ENCODE measurements at places on chromosomes 2 and 18.

GRCh38 chr18:72107647-72108383 lies 436.3 kb downstream of the CBLN2 start:
- DNase-seq, result no peak

DNA sequence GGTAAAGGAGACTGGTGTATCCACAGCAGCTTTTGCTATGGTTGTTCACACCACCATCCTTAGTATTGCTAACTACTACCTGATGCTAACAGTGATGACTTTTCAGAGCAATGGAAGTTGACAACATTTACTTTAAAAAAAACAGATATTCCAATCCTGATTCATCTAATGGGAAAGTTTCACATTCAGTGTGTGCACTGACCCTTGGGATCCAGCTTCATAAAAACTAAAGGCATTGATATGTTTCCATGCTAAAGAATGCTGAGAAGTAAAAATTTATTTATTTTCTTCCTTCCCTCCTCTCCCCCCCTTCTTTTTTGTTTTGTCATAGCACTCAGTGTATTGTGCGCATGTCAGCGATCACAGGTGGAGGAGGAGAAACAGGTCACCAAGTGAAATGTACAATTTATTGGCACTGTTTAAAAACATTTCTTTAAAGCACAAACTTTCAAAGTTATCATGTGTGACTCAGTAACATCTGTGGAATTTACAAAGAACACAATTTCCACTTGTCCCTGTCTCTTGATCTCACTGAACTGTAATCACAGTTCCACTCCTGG lies 229.9 kb downstream of the ALK start:
- no peak for DNase-seq

DNA sequence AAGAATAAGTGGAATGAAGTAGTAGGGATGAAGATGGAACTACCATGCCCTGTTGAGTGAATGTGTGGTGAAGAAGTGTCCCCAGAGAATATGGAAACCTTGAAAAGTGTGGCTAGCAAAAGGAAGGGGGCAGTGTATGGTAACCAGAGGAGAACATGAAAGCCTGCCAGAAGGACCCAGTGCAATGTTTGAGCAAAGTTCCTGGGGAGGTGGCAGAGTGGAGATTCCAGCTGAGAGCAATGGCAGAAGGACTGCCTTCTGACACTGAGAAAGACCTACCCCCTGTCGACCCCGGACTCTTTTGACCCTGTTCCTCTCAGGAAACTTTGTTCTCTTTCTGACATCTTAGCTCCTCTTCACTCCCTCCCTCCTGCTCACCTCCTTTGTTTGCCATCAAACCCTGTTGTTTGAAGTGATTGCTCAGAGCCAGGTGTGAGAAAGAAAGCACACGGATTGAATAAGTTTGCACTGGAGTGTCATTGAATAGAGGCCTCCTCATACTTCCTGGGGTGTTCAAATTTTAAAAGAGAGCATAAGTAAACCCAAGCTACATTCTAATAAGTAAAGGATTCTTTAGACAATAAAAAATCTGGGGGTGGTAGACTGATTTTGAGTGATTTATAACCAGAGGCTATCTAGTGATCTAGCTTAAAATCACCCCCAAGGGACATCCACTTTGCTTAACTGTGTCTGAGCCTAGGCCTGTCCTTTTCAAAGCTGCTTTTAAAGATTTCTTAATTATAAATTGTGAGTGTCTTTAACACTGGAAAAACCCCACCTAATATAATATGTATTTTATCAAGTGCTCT lies 57.1 kb downstream of the TRIB2 start:
- DNase-seq, result no peak

- no peak for DNase-seq
Observed at GRCh38 chr2:236874866-236875481, 210.7 kb upstream of the COPS8 start.

DNA sequence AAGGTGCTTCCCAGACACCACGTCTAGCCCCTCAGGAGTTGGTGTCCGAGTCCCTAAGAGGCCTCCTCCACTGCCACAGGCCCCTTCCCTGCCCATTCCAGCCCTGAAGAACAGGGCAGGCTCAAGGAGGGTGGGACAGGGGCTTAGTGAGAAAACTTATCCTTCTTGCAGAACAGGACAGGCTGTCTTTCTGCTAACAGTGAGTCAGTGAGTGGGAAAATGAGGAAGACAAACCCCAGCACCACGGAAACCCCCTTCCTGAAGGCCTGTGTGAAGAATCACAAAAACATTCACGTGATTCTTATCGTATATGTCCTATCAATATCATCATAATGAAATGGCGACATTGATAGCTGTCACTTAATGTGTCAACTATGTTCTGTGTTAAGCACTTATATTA lies 9.8 kb downstream of the FZD7 start:
- no peak for DNase-seq

- DNase-seq, result no peak
Observed at GRCh38 chr2:68974946-68975665, 670 bp downstream of the GKN1 start.

DNA sequence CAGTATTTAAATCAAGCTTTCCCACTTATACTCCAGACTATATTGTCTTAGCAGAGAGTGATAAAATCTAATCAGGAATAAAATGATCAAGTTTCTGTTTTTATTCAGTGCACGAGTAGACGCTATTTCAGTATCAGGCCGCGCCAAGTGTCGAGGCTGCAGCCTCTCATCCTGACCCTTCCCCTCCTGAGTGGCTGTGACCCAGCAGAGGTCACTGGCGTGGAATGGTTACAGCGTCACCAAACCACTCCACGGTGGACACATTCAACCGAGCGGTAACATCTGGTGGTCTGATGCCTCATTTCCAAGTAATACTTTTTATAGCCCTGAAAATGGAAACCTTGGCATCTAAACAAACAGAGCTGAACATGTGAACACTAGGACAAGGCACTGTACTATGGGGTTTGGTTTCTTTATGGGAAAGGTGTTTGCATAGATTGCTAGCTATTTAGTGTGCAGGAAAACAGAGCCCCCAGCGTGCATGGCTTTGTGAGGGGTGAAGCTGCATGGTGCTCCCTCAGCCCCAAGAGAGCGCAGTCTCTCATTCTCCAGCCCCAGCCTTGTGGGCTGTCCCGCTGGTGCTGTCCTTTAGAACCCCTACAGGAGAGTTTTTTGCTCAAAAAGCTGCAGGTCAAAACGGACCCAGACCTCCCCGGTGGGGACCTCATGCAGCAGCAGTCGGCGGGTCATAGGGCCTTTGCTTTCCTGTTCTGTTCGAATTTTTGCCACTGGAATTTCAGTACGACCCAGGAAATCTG lies 28.4 kb downstream of the FAM228A start:
- DNase-seq, result no peak

DNA sequence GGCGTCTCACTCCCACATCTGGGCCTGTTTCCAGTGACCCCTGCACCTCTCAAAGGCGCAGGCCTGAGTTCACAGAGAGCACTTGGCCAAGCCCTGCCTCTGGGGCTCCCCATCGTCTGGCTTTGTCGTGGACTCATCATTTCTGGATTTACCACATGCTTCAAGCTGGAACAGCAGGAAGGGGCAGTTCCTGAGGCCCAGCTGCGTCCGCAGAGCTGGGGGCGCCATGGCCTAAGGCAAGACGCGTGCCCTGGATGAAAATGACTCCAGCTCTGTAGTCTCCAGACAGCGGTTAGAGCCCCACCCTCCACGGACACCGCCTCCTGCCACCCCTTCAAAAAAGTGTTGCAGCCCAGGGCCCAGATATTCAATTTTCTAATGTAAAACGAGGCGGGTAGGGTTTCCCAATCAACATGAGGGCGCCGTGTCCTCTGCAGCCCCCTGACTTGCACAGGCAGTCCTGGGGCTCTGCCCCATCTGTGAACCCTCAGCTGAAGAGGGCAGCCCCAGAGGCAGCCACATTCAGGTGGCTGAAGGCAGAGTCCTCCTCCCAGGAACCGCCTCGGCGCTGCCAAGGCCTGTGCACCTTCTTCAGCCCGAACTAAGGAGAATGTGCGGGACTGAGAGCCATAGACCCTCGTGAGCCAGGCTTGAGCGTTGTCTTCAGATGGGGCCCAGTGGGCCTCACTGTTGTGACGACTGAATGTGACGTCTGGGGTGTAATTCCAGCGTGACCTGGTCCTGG lies 85.5 kb downstream of the NFATC1 start:
- no peak for DNase-seq

DNA sequence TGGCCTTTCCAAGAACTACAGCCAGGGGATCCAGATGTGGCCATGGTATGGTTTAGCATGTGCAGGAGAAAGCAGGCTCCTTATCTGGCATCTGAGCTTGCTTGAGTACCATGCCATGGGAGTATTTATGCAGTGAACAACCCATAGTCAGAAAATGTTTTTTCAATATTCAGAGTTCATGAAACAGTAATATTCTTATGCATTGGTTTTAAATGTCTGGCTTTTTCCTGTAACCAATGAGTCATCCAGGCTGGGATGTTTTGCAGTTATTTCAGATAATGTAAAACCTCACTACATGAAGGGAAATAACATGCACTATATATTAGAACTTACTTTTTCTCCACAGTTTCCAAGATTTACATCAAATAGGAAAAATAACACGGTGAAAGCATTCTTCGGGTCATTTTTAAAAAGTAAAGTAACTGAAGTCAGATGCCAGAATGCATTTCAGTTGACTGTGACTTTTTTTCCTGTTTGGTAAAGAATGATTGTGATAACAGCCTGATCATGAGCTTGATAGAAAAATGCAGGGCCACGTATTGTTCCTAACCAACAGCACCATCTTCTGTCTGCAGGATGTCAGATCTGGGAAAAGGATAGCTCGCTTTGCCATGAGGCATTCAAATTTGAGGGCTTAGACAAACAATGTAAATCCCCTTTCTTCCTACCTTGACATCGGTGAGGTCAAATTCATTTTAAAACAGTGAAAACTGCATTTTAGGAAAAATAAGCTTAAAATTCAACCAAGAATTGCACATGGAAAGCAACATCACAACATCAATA lies 152.8 kb downstream of the DSC3 start:
- no peak for DNase-seq

- no peak for DNase-seq
Observed at GRCh38 chr2:127783101-127783500, 27.9 kb downstream of the WDR33 start.

- DNase-seq, result no peak
Observed at GRCh38 chr2:127050803-127051115, 56.2 kb downstream of the BIN1 start.

- DNase-seq, result no peak
Observed at GRCh38 chr18:75966431-75966830, 528.6 kb downstream of the ZNF516 start.

Measured in hematopoietic multipotent progenitor cell treated with erythropoietin and hydrocortisone succinate and interleukin-3 and kit ligand, for 15 days (in vitro differentiated cells).